Stimulated activated CD4-positive, alpha-beta T cell treated with anti-CD3 and anti-CD28 coated beads, Interleukin-2, amount 100 ng/mL, for 24 hours (primary cell): ENCODE measurements at places on chromosomes 2 and 18.

- DNase-seq: no peak
Observed at GRCh38 chr2:177172034-177172880, 40.3 kb upstream of the HNRNPA3 start.

DNA sequence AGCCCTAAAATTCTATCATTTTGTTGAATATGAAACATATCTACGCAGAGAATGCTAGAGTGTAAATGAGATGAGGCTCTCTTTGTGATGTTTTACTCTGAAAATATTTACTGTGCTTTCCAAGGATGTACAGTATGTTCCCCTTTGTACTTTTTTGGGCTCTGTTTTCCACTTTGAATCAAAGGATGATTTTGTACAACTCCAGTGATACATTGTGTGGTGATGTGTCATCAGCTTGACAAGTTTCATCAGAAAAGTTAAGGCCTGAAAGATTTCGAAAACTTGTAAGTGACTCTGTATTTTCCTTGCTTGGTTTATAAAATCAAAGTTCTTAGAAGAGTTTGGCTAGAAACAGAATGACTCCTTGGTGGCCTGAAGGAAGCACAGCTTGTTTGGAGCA is 206.3 kb downstream of the LTBP1 start:
- no peak for DNase-seq

GRCh38 chr2:180677930-180678624 is 302.3 kb upstream of the UBE2E3 start:
- no peak for DNase-seq

- DNase-seq: no peak
Observed at GRCh38 chr2:127239395-127239794, 19.3 kb upstream of the CYP27C1 start.

DNA sequence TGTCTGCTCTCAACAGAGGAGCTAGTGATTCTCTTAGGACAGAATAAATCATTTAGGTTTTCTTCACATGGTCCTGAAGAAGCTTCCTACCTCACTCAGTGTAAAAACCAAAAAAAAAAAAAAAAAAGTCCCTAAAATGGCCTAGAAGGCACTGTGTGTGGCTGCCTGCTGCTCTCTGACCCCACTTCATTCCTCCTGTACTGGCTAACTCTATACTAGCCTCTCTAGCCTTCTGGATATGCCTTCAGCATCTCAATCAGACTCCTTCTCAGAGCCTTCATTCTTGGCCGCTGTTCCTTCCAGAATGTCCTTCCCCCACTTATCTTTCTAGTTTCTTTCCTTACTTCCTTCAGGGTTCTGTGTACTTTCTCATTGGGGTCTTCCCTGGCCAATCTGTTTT is 82.1 kb downstream of the CERS6 start:
- no peak for DNase-seq

GRCh38 chr2:218033208-218033589 is 30.4 kb upstream of the TNS1 start:
- DNase-seq: no peak

DNA sequence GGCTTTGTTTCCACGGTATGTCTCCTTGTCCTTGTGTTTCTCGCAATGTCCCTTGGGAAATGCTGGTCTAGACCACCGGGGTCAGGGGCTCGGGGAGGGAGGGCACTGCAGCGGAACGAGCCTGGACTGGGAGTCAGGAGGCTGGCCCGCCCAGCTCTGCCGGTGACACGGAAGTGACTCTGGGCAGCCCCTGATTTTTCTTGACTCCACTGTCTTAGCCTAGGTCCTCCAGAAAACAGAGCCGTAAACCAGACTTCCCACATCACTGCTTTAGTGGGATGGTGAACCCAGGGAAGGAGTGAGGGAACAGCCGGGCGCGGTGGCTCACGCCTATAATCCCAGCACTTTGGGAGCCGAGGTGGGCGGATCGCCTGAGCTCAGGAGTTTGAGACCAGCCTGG is 144.2 kb downstream of the ASB1 start:
- no peak for DNase-seq

DNA sequence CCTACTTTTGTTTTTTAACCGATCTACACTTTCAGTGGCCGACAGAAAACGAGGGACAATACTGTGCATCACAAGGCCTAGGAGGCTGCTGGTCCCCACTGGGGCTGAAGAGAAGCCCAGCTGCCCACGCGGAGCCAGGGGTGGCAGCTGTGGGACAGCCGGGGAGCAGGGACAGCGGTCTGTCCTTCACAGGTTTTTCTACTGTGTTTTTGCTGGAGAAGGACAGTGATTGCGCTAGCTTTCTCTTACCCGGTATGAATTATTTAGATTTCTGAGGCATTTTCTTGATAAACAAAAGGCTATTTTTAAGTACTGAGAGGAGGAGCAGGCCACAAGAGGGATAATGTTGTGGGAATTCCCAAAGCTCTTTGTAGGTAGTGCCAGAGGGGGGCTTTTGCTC is 219.8 kb downstream of the ATAD2B start:
- no peak for DNase-seq

DNA sequence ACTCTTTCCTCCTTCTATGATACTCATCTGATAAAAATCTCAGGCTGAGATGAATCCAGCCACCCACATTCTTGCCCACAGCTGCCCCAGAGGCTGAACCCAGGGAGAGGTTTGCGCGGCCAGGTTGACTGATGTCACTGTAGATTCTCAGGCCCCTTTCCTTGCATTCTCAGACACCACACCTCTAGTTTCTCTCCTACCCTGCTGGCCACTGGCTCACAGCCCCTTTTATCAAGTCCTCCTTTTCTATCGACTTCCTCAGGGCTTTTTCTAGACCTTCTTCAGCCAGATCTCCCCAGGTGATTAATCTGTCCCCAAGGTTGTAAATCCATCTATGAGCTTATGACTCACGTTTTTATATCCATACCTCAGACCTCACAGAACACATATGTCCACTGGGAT is 99.8 kb downstream of the TACR1 start:
- no peak for DNase-seq

DNA sequence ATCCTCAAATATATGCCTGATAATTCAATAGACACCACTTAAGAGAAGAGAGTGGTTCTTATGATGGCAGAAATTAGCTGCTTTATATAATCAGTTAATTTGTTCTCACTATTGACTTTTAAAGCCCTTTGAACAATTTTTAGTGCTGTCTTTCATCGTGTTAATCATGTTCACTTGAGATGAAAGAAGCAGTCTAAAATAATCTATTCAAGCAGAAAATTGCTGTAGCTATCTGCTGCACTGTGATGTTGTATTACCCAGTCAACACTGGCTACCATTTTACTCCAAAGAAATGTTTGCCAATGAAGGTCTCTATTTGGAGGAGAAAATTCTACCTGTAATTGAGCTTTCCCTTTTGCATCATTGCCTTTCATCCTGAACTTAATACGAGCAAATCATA is 459.8 kb upstream of the FSIP2 start:
- DNase-seq: no peak

GRCh38 chr18:59062643-59063006 is 77.1 kb upstream of the SEC11C start:
- no peak for DNase-seq

GRCh38 chr2:128309280-128310093 is 9.2 kb downstream of the HS6ST1 start:
- no peak for DNase-seq

DNA sequence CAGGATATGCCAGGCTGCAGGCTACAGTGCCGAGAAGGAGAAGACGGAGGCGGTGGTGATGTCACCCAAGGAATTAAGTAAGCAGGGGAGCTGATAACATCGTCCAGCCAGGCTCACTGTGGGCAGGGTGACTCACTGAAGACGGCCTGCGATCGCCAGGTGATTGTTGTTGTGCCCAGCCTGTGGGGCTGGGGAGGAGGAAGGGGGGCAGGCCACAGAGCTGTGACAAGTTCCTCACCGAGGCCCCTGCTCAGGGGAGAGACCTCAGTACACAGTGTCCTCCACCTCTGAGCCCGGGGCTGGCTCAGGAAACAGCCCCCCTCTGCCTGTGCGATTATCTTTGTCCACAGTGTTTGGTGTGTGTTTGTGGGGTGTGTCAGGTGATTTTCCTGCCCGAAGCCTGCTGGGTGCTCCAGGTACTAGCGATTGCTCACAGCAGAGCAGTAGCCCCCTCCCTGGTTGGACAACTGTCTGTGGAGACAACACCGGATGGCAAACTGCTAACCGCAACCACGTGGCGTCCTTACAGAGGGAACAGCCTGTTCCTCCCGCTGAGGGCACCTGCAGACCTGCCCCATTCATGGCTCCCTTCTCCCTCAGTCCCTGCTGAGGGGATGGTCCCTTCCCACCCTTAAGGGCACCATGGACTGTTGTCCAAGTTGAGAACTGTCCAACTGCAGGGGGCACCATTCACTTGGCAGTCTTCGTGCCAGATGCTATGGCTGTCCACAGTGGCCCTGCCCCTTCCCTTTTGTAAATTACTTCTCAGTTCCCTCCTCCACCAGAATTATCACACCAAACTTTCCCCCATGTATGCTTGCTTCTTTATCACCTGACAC is 95.1 kb downstream of the ZFP36L2 start:
- DNase-seq: peak; percentile 71

- no peak for DNase-seq
Observed at GRCh38 chr18:32074206-32074605, 17.5 kb upstream of the RNF138 start.

DNA sequence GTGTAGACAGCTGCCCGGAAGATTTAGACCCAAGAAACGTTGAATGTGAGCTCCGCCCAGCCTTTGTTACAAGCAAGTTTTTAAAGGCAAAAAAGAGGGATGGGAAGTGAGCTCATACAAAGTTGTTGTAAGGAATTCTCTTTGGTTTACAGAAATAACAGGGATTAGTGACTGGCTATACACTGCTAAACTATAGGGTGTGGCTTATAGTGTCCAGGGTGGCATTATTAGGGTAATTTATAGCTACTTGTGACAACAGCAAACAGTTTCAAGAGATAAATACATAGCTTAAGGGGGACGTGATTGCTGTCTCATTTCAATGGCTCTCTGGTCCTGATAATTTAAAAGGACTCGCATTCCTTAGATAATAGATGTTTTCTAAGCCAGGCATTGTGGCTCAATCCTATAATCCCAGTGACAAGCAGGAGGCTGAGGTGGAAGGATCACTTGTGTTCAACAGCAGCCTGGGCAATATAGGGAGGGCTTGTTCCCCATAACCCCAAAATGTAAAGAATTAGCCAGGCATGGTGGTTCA is 66.5 kb upstream of the TGIF1 start:
- DNase-seq: no peak

GRCh38 chr2:217983276-217984233 is 19.2 kb downstream of the TNS1 start:
- no peak for DNase-seq

DNA sequence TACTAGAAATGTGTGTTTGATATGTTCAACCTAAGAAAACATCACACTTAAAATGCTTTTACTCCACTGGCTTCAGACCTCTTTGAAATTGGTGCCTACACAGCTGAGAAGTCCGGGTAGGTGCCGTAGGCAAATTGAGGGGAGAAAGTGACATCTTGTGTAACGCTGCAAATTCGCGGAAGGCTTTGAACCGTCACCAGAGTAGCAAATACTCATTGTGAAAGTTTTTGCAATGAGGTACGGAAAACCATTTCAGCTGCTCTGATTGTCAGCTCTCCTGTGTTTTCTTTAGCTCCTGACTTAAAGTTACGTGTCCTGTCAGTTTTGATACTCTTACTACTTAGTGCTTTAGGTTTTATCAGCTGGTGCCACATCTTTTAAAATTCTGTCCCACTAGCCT is 224.5 kb downstream of the FAM210A start:
- DNase-seq: peak; percentile 38

- peak; percentile 46 for DNase-seq
Observed at GRCh38 chr2:226423498-226423960, 376.1 kb downstream of the IRS1 start.

DNA sequence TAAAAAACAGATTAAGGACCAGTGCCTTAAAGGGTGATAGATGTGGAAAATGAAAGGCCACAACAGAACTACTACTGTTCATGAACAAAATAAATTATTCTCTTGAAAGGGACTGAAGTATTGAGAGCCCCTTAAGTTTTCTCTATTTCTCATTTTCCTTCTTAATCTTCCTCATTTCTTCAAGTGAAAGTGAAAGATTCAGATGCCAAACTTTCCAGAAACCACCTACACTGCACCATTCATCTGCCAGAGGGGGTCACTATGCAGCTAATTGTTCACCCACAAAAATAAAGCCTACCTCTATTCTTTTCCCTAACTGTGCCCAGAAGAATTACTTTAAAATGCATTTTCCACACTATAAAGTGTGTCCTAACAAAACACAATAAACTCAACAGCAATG is 140.1 kb downstream of the NR4A2 start:
- no peak for DNase-seq

DNA sequence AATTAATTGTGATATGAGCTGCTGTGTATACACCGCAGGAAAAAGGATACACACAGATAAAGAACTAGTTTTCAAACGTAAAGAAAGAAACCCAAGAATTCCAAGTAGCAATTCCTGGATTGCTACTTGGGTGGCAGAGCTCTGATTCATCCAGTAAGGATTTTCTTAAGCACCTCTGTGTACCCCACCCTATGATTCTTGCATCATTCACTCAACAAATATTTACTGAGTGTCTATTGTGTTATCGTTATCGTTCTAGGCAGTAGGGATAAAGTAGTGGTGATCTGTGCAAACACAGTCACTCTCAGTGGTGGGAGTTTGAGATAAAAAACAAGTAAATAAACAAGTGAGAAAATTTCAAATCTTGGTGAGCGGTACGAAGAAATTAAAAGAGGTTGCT is 4.9 kb upstream of the TMEM200C start:
- no peak for DNase-seq

GRCh38 chr2:196899976-196900375 is 26.5 kb downstream of the PGAP1 start:
- no peak for DNase-seq

GRCh38 chr2:223945755-223946154 is 620 bp upstream of the WDFY1 start:
- no peak for DNase-seq

GRCh38 chr18:9281780-9282179 is 52.8 kb upstream of the TWSG1 start:
- no peak for DNase-seq

- peak; percentile 24 for DNase-seq
Observed at GRCh38 chr2:156436497-156437085, 412 bp downstream of the GPD2 start.

- no peak for DNase-seq
Observed at GRCh38 chr2:28752631-28753376, 1.2 kb downstream of the PPP1CB start.

DNA sequence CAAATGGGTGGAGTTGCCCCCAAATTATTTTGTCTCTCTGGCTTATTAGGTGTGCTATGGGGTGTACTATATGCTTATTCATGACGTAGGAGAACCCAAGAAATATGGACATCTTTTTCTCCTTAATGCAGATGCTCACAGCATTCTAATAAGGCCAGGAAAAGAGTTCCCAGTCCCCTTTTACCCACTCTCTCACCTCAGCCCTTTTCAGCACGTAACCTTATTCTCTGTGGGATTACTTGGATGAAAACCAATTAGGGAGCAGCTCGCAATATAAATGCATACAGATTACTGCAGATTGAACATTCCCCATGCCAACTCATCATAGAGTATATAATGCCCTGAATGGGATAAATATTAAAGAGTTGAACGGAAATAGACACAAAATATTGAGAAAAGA is 891.2 kb upstream of the POU3F3 start:
- no peak for DNase-seq
